ENCODE measurements at places on chromosomes 6 and 20.
A peak's percentile ranks its signal among the peaks of the same experiment; 100 is the strongest.

DNA sequence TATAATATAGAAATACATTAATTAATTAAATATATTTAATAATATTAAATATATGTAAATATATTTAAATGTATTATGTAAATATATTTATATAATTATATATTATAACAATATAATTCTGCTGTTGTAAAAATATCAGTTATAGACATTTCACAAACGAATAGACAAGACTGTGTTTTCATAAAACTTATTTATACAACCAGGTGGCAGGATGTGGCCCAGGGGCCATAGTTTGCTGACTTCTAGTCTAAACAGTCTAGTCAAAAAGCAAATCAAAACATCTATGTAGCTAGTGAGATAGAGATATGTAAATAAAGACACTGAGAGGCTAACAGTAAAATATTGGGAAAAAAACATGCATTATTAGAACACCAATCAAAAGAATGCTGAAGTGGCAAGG lies 136.4 kb downstream of the TBXT start:
- DNase-seq, result no peak

DNA sequence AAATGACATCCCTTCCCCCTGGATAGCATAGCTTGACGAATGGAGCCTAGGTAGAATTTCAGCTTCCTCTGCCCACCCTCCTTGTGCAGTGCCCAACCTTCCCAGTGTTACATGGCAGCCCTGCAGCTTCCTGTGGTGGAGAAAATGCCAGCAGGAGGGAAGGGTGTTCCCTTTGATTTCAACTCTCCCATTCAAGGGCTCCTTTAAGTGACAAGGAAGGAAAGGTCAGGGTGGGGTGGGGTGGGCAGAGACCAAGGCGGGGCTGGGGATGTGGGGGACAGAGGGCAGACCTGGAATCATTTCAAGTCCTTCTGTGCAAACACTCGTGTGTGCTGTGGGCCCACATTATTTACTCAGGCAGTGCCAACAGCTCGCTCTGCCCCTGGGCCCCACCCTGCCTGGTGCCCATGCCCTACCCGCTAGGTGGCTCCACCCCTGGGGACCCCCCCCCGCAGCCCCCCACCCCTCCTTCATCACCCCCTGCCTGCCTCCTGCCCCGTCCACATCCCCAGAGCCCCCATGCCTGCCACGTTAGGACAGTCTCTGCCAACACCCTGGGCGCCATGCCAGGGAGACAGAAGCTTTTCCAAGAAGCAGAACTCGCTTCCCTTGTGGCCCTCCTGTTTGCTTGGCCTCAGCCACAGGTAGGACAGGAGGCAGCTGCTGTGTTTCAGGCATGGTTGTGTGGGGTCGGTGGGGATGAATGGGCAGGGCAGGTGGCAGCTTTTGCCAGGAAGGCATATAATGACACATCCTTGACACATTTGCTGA lies 9.4 kb downstream of the SPDEF start:
- DNase-seq, result no peak

DNA sequence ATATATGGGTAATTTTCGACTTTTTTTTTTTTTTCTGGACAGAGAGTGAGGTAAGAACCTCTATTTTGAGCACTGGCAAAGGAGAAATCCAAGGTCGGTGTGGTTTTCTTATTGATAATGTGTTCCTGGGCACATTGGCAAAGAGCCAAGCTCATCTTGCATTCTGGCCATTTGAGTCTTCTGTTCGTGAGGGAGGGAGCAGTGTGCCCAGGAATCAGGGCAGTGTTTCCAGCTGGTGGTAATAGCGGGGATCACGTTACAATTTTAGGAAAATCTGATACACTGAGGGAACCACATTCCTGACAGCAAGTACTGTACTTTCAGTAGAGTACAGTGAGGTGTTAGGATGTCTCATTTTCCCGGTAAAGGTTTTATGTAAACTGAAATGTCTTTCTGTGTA lies 442.3 kb upstream of the MAP3K7 start:
- DNase-seq, result no peak

- no peak for DNase-seq
Measured at GRCh38 chr20:35174458-35175216, 2.8 kb downstream of the PROCR start.

- DNase-seq, result no peak
Measured at GRCh38 chr20:52209154-52209571, 17.6 kb upstream of the ZFP64 start.

GRCh38 chr6:84156306-84156705 lies 71.1 kb downstream of the CEP162 start:
- no peak for DNase-seq

DNA sequence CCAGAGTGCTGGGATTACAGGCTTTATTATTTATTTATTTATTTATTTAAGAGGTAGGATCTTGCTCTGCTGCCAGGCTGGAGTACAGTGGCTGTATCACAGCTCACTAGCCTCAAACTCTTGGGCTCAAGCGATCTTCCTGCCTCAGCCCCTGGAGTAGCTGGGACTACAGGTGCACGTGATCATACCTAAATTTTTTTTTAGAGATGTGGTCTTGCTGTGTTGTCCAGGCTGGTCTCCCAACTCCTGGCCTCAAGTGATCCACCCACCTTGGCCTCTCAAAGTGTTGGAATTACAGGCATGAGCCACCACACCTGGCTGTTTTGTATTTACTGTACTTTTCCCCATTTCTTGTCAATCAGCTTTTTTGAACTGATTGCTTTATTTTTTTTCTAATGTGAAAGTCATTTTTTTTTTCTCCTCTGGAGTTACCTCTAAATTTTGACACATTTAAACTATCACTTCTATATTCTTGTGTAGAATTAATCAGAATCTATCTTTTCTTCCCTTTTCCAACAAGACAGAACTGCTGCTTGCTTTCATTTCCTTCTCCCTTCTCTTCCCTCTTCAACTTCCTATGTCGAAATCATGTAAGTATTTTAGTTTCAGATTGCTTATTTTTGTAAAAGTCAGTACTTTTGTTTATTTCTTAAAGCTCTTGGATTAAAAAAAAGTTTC lies 12.0 kb downstream of the PANK2 start:
- no peak for DNase-seq

GRCh38 chr6:11868392-11868791 lies 89.8 kb upstream of the ADTRP start:
- no peak for DNase-seq

GRCh38 chr20:10848810-10849370 lies 175.1 kb upstream of the JAG1 start:
- no peak for DNase-seq

- no peak for DNase-seq
Measured at GRCh38 chr6:48388044-48388443, 277.0 kb upstream of the PTCHD4 start.

DNA sequence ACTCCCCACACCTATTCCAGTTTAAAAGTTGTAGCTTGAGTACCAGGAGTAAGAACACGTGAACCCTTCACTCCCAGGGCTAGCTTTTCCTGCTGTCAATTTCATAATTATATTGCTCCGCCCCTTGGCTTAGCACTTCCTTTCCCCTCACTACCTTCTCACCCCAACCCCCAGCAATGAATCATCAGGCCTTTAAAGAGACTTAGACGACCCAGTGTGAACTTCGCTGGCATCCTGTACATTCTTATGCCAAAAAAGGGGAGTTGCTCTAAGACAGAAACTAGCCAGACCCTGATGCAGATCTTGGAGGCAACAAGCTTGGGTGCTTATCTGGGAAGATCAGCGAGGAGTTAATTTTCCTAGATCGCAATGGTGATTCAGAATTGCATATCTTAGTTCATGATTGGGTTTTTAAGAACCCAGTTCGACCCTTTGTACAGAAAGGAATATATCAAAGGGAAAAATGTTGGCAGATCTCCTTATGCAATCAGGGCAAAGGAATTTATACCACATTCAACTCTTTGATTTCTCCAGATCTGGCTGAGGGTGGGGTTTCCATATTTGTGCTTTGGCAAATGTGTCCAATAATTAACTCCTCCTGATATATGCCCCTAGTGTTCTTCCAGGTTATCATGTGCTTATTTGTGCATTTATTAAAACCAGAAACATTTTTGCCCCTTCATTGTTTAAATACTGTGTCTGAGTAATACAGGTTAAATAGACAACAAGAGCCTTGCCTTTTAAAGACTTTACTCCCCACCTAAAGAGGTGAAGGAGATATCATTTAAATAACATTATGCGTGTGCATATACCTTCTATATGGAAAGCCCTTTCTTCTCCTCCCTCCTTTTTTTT lies 8.1 kb upstream of the ATXN1 start:
- peak; percentile 66 for DNase-seq

GRCh38 chr6:137427656-137428290 lies 66.4 kb downstream of the OLIG3 start:
- no peak for DNase-seq

DNA sequence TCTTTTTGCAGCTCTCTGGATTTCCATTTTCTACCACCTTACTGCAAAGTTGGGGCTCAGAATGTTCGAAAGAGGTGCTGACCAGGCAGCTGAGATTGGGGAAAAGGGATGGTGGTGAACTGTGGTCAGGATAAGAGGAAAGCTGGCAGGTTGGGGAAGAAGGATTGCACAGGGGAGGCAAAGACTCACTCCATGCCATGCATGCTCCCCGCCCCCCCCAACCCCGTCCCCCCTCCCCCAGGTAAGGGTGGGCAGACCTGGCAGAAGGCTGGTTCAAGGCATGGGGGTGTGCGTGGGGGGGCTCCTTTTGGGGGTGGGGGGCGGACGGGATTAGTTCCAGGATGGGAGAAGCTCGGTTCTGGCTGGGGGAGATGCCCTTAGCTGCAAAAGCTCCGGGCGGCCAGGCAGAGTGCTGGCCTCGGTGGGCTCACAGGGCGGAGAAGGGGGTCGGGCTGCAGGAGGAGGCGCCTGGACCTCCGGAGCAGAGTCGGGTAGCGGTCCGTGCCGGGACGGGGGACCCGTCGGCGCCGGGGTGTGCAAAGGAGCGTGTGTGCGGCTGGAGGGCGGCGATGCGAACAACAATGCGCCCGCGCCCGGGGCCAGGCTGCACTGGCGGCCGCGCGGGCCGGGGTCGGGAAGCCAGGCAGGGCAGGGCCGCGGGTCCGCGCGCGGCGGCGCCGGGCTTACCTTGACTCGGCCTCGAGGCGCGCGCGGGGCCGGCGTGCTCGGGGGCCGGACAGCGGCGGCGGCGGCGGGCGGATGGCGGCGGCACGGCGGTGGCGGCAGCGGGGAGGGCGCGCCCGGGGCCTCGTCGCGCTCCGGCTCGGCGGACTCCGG lies 880 bp downstream of the ADNP start:
- no peak for DNase-seq

DNA sequence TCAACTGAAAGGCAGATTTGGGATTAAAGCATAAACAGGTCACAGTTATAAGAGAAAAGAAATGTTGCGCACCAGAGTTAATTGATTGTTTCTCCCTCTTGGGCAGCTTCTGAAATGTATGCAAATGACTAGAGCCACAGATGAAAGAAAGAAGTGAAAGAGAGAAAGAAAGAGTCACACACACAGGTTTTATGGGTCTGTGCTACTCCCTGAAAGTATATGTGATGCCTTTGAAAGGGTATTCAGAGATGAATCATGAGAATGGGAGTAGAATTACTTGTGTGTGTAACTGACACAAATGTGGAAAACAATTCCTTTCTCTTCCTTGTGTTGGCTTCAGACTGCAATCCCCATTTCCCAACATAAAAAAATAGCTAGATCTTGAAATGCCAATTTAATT lies 196.9 kb downstream of the FOXA2 start:
- DNase-seq, result no peak

- DNase-seq, result no peak
Measured at GRCh38 chr6:167690931-167691330, 135.8 kb upstream of the AFDN start.

- DNase-seq, result no peak
Measured at GRCh38 chr6:45479834-45480751, 102.4 kb upstream of the SUPT3H start.

DNA sequence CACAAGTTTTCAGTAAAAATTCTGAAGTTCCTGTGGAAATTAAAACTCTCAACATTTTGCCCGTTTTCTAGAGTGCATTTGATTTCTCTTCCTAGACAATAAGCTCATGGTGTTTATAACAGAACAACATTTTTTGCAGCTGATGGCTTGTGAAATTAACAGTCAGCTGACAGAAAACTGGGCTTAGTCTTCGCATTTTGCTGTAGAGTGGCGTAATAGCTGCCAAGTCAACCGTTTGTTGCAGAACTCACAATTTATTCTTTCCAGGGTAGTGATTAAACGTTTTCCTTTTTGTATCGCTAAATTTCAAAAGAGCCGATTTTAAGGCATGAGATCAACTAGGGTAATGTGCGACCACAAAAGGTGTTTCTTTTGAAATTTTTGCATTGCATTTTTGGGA lies 1.4 kb downstream of the SPO11 start:
- DNase-seq, result no peak

- DNase-seq, result no peak
Measured at GRCh38 chr6:158244373-158244772, 67.9 kb upstream of the TULP4 start.

- peak; percentile 31 for DNase-seq
Measured at GRCh38 chr6:108560463-108561308, at the start of gene FOXO3. Gene FOXO3, plus strand, starts transcription at chr6:108560917. Its CDS starts 292 bp downstream, at chr6:108561209.

- no peak for DNase-seq
Measured at GRCh38 chr20:32792316-32792715, 27.4 kb upstream of the MAPRE1 start.

GRCh38 chr6:31837369-31838113 lies 10.0 kb downstream of the HSPA1B start:
- no peak for DNase-seq

DNA sequence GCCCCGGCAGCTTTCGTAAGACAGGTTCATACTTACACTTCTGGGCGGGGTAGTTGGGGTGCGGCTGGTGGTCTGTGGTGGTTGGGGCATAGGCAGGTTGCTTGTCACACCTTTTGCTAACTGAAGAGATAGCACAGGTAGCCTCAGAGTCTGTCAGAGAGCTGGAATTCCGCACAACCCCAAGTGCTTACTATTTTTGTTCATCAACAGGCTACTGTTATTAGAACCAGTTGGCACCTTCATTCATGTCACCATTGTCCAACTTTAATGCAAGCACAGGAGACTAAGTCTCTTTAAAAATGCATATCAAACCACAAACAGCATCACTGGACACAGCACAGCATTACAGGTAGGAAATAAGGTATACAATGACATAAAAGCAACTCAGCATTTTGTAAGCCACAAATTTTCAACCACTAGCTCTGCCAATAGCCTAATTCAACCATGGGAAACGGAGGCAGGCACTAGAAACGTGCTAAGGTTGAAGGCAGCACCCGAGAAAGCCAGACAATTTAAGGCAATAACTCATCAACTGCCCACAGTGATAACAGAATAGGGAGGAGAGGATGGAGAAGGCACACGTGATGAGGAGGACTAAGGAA lies 143.8 kb downstream of the ZMYND8 start:
- DNase-seq, result no peak

GRCh38 chr20:54172856-54173652 lies 732 bp downstream of the CYP24A1 start:
- DNase-seq, result no peak
